ENCODE measurements at places on chromosomes 6 and 20.

GRCh38 chr6:77106992-77107391 lies 356.3 kb downstream of the HTR1B start:
- no peak for DNase-seq

- DNase-seq, result no peak
Observed at GRCh38 chr6:3624250-3625136, 127.0 kb downstream of the PXDC1 start.

GRCh38 chr20:16062661-16063581 lies 510.3 kb downstream of the KIF16B start:
- no peak for DNase-seq

GRCh38 chr6:105646391-105646867 lies 243.5 kb upstream of the PREP start:
- no peak for DNase-seq

- no peak for DNase-seq
Observed at GRCh38 chr6:129696843-129697242, 13.1 kb downstream of the ARHGAP18 start.

- no peak for DNase-seq
Observed at GRCh38 chr6:146856296-146856695, 257.5 kb downstream of the ADGB start.

DNA sequence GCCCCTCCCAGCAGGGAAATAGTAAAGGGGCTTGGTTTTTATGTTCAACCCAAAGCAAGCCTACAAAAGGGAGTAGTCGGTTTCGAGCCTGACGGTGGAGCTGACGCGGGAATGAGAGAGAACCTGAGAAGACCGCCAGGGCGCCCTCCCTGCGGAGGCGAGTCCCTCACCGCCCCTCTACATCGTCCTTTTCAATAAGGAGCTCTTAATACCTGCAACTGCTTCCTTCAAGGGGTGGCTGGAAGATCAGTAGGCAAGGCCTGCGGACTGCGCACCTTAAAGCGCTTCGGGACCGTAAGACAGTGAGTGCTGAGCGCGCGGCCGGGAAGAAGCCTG lies 709 bp upstream of the ZNF76 start:
- DNase-seq, result no peak

- no peak for DNase-seq
Observed at GRCh38 chr6:17635568-17635967, 35.5 kb downstream of the FAM8A1 start.

DNA sequence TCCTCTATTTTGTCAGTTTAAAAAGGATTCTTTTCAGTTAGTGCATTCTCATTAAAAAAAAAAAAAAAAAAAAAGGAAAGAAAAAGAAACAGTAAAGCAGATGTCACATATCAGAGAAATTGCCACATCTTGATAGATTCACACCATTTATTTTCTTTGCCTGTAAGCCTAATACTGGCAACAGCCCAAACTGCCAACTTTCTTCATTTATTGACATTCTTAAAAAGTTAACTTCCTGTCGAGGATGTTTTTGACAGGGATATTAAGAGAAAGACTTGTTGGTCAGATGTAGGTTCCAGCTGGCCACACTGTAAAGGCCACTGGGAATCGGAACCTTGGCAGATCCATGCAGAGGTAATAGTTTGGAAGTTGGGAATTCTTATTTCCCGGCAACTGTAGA lies 332.6 kb downstream of the NRN1 start:
- DNase-seq, result no peak

GRCh38 chr6:786946-787763 lies 94.2 kb upstream of the EXOC2 start:
- DNase-seq, result no peak

DNA sequence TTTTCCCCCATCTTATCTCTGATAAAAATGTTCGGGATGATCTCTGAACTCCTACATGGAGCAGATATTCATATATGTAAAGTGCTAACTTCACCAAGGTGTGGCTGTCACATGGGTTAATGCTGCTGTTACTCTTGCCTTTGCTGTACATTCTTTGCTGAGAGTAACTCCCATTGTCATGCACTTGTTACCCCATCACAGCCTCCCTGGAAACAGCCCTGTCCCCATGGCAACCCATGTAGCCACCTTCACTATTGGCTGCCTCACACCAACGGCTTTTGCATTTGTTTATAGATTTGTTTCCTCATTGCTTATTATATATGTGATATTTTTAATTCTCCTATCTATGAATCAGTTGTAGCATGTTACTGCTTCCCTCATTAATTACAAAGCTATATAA lies 17.3 kb upstream of the IBTK start:
- no peak for DNase-seq

DNA sequence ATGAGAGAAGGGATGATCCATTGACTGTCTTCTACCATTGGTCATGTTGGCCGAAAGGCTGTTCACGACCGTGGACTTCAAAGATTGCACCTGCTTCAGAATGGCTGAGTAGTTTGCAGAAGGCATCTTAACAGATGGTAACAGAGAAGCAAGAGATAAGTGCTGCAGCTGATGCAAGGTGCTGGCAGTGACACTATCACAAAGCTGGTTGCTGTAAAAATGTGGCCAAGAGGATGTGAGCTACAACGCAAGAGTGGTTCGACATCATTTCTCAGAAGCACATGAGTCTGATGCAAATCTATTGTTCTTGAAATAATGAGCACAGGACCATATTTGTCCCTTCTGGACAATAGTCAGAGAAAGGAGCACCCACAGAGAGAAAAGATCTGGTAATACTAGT lies 27.0 kb upstream of the ANKEF1 start:
- no peak for DNase-seq

DNA sequence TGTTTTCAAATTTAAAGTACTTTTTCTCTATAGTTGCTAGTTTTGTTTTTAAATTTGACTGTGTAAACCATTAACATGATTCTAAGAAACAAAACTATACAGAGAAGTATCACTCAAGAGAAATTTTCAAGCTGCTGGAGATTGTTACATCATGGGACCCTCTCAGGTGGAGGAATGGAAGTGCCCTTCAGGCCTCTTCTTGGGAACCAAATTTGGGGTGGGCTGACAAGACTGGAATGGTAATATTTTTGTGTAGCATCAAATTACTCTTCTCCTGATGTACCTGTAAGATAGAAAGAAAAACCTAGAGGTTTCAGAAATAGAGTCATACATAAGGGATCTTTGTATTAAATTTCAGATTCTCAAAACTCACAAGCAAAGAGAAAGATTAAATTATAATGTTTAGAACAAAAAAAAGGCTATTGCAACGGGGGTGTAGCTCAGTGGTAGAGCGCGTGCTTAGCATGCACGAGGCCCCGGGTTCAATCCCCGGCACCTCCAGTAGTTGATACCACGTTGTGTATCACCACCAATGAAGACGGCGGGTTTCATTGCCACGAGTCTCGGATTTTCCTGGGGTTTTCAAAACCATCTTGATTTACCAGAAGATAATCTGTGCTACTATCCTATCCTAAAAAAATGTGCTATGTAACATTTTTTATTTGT lies 193.7 kb downstream of the GPX5 start:
- DNase-seq, result no peak

- DNase-seq, result no peak
Observed at GRCh38 chr20:49534255-49534712, 33.7 kb downstream of the PTGIS start.

DNA sequence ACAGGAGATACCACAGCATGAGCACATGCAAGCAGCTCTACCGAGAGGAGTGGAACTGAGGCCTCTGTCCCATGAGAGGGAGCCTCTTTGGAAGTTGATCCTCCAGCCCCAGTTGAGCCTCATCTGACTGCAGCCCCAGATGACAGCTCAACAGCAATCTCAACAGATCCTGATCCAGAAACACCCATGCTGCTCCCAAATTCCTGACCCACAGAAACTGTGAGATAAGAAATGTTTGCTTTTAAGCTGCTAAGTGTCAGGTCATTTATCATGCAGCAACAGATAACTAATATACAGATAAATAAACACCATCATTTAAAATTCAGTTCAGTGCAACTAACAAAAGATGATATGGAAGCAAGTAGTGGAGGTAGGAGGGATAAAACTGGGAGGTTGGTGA lies 4.8 kb upstream of the ARFGEF2 start:
- no peak for DNase-seq

DNA sequence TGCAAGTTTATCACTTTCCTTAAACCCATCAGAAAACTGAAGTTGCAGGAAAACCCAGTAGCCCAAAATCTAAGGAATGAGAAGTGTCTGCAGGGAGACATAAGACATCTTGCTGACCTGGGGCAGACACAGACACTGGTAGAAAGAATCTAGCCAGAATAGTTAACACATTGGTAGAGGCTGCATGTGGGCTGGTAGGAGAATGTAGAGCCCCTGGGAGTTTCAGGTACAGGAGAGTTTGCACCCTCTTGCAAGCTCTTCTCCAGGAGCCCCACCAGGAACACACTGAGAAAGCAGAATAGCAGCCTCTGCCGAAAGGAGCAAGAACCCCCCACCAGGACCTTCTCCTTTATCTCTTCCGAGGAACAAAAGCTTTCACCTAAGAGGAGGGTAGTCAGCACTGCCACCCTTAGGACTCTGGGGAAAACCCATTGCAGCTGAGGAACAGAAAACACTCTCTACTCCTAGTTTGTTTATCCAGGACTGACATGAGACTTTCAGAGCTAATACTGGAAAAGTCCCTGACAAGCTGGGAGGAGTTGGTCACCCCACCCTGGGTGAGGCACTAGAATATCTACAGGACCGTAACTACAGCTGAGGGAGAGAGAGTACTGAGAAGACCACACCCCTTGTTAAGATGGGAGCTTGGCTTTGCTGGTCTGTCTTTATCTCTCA lies 10.5 kb upstream of the OGFRL1 start:
- DNase-seq, result no peak

DNA sequence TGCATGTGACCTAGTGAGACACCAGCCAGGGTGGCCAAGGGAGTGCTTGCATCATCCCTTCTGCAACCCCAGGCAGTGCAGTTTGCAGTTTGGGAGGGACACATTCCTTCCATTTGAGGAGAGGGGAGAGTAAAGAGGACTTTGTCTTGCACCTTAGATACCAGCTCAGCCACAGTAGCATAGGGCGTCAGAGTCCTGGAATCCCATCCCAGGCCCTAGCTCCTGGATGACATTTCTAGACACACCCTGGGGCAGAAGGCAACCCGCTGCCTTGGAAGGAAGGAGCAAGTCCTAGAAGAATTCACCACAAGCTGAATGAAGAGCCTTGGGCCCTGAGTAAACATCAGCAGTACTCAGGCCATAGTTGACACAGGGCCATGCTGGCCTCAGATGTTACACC lies 680.4 kb upstream of the IMPG1 start:
- no peak for DNase-seq

DNA sequence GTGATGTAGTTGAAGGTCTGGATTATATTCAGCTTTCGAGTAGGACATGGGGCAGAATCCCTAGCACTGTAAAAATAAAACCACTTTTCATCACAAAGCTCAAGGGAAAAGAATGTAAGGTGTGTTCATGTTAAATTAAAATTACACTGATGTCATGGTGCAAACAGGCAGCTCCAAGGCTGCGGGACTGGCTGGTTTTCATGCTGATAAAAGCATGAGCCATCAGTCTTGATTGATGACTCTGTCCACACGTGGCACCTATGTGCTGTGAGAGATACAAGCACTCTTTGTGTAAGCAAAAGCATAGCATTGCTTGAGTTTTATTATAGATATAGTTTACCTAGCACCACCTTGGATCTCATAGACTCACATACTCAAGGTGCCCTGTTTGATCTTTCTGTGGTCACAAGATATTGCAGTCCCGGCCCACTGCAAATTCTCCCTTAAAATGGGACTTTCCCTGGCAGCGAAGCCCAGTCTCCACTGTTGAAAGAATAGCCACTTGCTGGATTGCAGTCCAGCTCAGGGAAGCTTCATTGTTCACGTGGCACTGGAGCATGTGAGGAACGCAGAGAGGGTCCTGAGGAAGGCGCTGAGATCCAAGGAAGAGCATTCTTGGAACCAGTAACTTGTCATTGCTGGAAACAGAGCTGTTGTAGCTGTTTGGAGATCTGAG lies 90.6 kb downstream of the TIAM2 start:
- DNase-seq, result no peak

- DNase-seq, result no peak
Observed at GRCh38 chr6:168939796-168940195, 313.9 kb downstream of the THBS2 start.

DNA sequence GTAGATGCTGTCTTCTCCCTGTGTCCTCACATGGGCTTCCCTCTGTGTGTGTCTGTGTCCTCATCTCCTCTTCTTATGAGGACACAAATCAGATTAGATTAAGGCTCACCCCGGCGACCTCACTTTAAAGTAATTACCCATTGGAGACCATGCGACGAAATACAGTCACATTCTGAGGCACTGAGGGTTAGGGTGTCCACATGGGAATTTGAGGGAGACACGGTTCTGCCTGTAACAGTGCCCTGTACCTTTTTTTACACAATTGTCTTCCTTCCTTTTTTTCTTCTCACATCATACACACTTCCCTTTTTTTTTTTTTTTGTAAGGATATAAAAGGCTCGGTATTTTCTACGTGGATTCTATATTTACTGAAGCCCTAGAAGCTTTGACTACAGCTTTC lies 48.9 kb downstream of the DEK start:
- no peak for DNase-seq

DNA sequence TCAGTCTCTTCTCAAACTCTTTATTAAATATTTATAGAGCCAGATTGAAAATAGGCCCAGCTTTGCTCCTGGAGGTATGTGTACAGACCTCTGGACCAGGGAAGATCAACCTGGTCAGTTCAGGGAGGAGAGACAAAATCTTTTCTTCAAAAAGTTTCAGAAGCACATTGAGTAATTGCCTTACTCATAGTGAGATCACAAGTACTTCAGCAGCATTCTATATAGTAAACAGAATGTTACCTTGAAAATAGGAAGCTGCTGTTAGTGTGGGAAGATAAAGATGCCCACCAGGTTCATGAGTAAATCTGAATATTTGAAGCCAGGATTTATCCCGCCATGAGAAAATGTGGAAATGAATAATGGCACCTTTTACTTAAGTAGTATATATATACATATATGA lies 665.9 kb upstream of the CITED2 start:
- DNase-seq, result no peak

DNA sequence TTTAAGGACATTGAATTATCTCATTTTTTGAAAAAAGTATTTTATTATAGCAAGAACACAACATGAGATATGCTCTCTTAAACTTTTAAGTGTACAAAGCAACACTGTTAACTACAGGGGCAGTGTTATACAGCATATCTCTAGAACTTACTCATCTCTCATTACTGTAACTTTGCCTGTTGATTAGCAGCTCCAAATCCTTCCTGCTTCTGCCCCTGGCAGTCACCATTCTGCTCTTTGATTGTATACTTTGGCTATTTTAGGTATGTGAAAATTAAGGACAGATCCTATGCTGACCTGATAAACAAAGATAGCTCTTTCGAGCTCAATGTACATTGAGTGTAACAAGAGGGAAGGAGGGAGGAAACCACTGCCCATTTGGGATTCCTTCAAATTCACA lies 1349.8 kb upstream of the GJE1 start:
- DNase-seq, result no peak

- DNase-seq, result no peak
Observed at GRCh38 chr20:53237461-53237860, 265.3 kb downstream of the TSHZ2 start.

Data from cortex of kidney (tissue), 1 donor.